ENCODE measurements at places on chromosomes 4 and X. TPM values are rescaled to one million over a fixed set of nuclear protein-coding genes. Genes with fewer than 3 reads are reported as not detected.

Gene SPANXN3
- not detected for total RNA-seq

Gene SH3TC1
- 8.7 TPM for total RNA-seq

Gene EGF
- total RNA-seq: 12.3 TPM

Gene PNMA5
- not detected for total RNA-seq

Gene ALAS2
- total RNA-seq: not detected

Gene LEF1
- total RNA-seq: 0.47 TPM

Gene SCRG1
- 0.35 TPM for total RNA-seq

Gene TSR2
- 39.7 TPM for total RNA-seq

Gene TNIP3
- not detected for total RNA-seq

Gene ATP2B3
- not detected for total RNA-seq

Gene RGN
- total RNA-seq: 18.7 TPM

Gene DACH2
- not detected for total RNA-seq

Gene COL25A1
- total RNA-seq: 0.37 TPM

Gene TEX11
- not detected for total RNA-seq

Gene WNK3
- 0.92 TPM for total RNA-seq

Gene SSX4B
- not detected for total RNA-seq

Gene DCAF8L1
- not detected for total RNA-seq

Gene CCNB3
- 0.17 TPM for total RNA-seq

Gene CD40LG
- total RNA-seq: 0.15 TPM

Gene EPHA5
- total RNA-seq: 0.17 TPM

Gene PRSS12
- not detected for total RNA-seq

Gene CNGA2
- total RNA-seq: not detected

Gene SMR3B
- total RNA-seq: not detected

Gene BEX5
- total RNA-seq: 0.40 TPM

Gene CYP4V2
- total RNA-seq: 28.3 TPM

Gene CXCR3
- 0.20 TPM for total RNA-seq

Gene FHIP1A
- total RNA-seq: 20.2 TPM

Gene RHOXF1
- not detected for total RNA-seq

Gene EDA
- 12.8 TPM for total RNA-seq

Gene VGLL1
- total RNA-seq: not detected

Gene NPY2R
- not detected for total RNA-seq

Gene FAM47B
- total RNA-seq: not detected

Gene SLC49A3
- 12.6 TPM for total RNA-seq

Gene SLC38A5
- total RNA-seq: 0.50 TPM

Gene IL15
- 1.7 TPM for total RNA-seq

Gene HSD17B13
- 0.15 TPM for total RNA-seq

Gene SHROOM2
- 1.1 TPM for total RNA-seq

Gene GAB3
- total RNA-seq: 14.1 TPM

Gene RNF128
- 0.15 TPM for total RNA-seq

Gene SPP1
- 2.7 TPM for total RNA-seq

Gene TAF7L
- not detected for total RNA-seq

Gene POU4F2
- not detected for total RNA-seq

Gene PAGE1
- total RNA-seq: not detected
